ENCODE measurements at places on chromosomes 4 and X.

DNA sequence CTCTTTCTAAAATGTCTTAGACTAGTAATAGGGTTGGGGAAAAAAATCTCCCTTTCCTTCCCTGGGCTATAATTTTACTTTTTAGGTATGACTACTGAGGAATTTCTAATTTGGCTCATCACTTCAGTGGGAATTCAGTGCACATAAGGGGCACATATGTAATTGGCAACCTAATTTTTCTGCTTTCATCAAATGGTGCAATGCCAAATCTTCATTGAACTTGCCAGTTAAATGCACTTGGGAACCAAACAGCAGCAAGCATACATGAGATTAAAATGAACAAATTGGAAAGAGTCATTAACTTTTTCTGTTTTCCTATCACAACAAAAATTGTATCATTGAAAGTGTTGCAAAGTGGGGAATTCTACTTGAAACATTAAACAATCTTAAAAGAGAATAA is 2.9 kb upstream of the CCSER1 start:
- DNase-seq, result no peak

- no peak for DNase-seq
Measured at GRCh38 chr4:4847011-4847410, 12.5 kb upstream of the MSX1 start.

DNA sequence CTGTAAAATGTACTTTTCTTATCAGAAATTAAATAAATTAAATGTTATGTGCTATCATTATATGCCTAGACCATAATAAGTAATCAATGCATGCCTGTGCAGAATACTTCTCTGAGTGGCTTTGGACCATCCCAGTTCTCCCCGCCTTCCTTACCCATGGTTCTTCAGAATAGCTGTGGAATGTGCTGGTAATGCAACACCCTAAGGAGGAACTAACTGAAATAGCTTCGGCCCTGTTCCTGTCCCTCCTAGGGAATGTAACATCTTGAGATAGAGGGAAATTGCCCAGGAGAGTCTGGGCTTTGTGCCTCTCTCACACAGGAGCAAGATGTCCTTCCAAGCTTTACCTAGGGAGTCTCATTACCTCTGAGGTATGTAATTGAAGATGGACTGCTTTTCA is 693.6 kb upstream of the HS3ST1 start:
- DNase-seq, result no peak

- no peak for DNase-seq
Measured at GRCh38 chrX:14964500-14964899, 91.3 kb downstream of the MOSPD2 start.

GRCh38 chr4:7359400-7360062 is 75.2 kb downstream of the PSAPL1 start:
- no peak for DNase-seq

GRCh38 chr4:150078579-150079080 is 385 bp downstream of the DCLK2 start:
- no peak for DNase-seq

DNA sequence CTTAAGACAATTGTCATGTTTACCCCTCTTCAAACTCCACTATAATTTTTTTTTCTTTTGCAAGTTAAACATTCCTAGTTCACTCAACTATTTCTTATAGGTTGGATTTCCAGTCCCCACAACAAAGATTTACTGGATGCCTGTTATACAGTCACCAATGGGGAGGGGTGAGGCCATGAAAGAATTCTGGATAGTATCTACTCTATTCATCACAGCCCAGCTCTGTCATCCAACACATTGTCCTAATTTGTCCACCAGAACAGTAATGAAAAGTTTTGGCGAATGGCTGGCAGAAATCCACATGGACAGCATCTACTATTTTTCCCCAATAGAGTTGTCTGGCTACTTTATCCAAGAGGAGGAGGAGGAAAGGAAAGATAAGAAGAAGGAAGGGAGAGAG is 192.7 kb upstream of the S100G start:
- no peak for DNase-seq

All from NCI-H1436 treated with DMSO at 0.1 percent for 48 hours (cell line).